Stimulated activated CD4-positive, alpha-beta T cell treated with anti-CD3 and anti-CD28 coated beads, Interleukin-4, amount 100 ng/mL, for 48 hours (primary cell): ENCODE measurements at places on chromosomes 3 and 15.

- DNase-seq, result no peak
Measured at GRCh38 chr3:150407051-150407807, 869 bp upstream of the TSC22D2 start.

- DNase-seq, result no peak
Measured at GRCh38 chr3:195708061-195708460, 12.7 kb upstream of the MUC20 start.

- DNase-seq, result peak; percentile 17
Measured at GRCh38 chr3:12479919-12480427, 4.3 kb upstream of the TSEN2 start.

GRCh38 chr3:8503871-8504610, 2.4 kb downstream of the LMCD1 start:
- DNase-seq, result no peak

DNA sequence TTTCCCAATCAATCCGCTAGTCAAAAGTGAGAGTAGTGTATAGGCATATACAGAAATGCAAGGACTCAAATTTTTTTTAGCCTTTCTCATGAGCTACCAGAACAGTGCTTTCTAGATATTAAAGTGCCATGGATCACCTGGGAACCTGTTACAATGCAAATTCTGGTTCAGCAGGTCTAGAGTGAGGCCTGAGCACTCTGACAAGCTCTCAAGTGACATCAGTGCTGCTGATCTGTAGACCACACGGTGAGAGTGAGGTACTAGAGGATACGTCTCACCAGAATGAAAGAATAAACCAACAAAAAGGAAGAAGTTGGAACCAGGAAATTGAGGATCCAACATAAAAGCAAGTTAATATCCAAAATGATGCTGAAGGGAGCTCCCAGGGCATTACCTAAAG, 16.0 kb upstream of the PLA2G4D start:
- DNase-seq, result no peak
